ENCODE measurements at places on chromosomes 4 and X.
A peak's percentile ranks its signal among the peaks of the same experiment; 100 is the strongest.

GRCh38 chr4:87851332-87851731 is 18.6 kb downstream of the MEPE start:
- DNase-seq: no peak

DNA sequence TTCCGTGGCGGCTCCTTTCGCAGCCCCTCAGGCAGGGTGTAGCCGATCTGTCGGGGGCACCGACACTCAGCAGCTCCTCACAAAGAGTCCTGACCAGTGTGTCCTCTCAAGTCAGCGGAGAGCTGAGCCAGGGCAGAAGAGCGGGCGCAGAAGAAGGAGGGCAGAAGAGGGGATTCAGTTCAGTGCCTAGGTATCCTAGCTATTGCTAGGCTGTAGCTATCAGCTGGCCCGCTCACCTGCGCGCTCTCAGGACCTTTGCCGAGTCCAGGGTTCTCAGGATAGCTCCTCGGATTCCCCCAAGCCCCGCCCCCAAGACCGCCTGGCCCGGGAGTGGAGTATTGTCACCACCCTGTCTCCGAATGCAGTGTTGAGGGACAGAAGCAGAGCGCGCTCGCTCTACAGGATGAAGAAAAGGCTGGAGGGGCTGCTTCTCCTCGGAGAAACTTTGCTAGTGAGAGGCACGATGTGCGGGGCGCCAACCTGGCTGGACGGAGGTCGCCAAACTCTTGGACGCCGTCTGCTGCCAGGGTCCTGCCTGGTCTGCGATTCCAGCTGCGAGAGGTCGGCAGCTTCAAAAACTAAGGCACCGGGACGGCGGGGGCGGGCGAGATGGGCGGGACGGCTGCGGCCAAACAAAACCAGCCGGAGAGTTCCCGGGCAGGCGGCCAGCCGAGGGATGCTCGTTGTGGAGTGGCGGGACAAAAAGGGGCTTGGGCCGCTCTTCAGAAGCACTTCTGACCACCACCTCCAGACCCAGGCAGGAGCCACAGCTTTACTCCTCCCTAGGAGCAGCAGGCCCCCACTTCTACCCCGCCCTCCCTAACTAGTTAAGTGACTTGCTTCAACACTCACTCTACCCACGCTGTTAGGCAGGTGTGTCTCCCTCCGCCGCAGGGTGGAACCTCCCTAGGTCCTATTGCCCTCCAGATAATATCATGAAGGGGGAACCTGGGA is at the start of gene XKRX:
TSS of gene XKRX (minus strand) at position 258 of the 954 bp plus-strand sequence. CDS start 613 bp downstream, outside the sequence.
- DNase-seq: peak; percentile 52

DNA sequence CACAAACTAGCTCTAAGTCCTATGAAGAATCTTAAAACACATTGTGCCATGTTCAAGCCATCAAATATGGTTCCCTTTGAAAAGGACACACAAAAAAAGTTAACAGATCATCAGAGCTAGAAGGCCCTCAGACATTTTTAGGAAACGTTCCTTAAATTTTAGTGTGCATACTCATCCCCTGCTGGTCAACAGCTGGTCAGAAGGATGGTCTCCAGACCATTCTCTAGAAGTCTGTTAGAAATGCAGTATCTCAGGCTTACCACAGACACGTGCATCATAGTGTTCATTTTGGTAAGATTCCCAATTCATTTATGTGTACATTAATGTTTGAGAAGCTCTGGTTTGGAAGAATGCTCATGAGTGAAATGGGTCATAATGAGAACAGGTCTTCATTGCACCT is 523.1 kb downstream of the INPP4B start:
- DNase-seq: no peak

DNA sequence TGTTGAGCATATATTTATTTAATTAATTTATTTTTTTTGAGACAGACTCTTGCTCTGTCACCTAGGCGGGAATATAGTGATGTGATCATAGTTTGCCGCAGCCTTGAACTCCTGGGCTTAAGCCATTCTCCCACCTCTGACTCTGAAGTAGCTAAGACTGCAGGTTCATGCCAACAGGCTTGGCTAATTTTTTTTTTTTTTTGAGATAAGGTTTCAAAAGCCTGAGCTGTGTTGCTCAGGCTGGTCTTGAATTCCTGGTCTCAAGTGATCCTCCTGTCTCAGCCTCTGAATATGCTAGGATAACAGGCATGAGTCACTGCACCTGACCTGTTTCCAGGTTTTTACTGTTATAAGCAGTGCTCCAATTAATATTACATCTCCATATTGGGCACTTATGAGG is 4.8 kb downstream of the ADD1 start:
- peak; percentile 23 for DNase-seq

DNA sequence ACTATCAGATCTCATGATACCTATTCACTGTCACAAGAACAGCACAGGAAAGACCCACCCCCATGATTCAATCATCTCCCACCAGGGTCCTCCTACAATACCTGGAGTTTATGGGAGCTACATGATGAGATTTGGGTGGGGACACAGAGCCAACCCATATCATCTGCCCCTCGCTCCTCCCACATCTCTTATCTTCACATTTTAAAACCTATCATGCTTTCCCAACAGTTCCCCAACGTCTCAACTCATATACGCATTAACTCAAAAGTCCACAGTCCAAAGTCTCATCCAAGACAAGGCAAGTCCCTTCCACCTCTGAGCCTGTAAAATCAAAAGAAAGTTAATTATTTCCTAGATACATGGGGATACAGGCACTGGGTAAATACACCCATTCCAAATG is 1185.2 kb downstream of the PCDH7 start:
- no peak for DNase-seq

DNA sequence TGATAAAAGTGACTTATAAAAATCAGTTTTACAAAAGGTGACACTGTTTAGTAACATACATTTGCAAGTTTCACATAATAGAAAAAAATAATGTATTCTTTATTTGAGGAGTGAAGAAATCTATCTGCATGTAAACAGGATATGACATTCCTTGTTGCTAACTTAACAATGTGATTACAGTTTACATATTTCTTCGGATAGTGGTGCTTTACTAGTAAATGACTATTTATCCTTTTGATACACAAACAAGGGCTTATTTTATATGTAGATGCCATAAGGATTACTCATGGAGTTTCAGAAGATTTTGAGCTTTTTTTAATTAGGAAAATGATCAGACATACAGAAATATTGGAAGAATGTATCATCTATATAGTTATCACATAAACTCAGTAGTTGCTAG is 126.5 kb downstream of the SLIT2 start:
- DNase-seq: no peak

GRCh38 chr4:124321364-124321763 is 391.2 kb downstream of the ANKRD50 start:
- peak; percentile 18 for DNase-seq

GRCh38 chr4:82905205-82905604 is 4.7 kb downstream of the THAP9 start:
- peak; percentile 21 for DNase-seq

- DNase-seq: no peak
Observed at GRCh38 chr4:123547216-123548165, 150.9 kb downstream of the SPRY1 start.

DNA sequence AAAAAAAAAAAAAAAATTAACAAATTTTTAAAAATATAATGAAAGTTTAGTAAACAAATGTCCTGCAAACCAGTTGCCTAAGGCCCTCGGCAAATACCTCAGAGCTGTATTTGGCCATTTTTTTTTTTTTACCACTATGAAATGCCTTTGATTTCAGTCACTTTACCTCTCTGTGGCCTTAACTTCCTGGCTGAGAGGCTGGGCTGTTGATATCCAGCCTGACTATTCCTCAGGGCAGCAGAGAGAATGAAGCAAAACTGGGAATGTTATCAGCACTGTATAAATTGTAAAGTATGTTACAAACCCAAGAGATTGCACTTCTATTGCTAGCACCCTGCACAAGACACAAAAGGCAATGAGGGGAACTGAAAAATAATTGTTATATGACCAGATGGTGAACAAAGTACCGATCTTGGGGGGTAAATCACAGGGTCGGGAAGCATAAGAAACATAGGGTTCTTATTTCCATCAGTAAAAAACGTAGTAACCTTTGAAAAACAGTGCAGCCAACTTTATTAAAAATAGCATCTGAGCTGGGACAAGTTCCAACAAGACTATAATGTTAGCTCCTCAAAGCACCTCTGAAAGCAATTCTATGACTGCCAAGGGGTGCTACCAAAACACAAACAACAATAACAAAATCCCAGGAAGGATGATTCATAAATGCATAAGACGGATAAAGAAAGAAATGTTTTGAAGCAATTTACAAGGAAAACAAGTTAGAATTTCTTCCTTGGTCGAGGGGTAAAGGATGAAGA is 18.1 kb downstream of the USP46 start:
- DNase-seq: peak; percentile 69

- peak; percentile 58 for DNase-seq
Observed at GRCh38 chr4:111064342-111064993, 441.6 kb upstream of the PITX2 start.

DNA sequence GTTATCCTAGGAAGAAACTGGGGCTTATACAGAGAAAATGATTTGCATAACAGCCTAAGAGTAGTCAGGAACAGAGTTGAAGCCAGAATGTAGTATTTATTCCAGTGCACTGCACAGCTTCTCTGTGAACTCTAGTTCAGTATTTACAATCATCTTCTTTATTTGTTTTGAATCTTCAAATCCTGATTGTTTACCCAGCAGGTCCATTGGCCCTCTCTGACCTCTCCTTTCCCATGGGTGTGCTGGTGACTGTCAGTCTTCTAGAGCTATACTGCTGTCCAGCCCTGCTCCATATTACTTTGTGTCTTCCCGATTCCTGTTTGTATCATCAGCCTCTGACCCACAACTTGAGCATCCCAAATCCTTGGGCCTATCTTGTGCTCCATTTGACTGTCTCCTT is 301.9 kb upstream of the HS3ST1 start:
- no peak for DNase-seq

DNA sequence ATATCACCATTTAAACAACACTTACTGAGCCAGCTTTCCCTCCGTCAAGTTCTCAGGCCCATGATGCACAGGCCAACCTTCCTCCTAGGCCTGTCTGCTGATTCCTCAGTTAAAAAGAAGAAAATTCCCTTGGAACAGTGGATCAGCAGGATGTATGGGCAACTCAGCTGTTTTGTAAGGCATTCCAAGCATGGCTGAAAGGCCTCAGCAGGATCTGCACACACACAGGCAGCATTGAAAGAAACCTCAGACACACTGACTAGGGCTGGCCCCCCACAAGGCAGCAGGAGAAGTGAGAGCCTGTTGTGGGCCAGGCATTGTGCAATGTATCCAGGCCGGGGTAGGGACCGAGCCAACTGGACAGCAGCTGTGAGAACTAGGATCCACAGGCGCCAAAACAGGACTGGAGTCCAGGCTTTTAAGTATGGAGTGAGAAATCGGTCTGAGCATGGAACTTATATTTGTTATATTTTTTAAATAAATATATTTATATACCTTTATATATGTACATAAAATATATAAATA is 171.4 kb downstream of the NWD2 start:
- DNase-seq: peak; percentile 19

GRCh38 chrX:115233497-115234455 is at the start of gene LRCH2:
LRCH2 (minus strand) TSS chrX:115234096; CDS start chrX:115234041, 55 bp downstream.
- peak; percentile 75 for DNase-seq

DNA sequence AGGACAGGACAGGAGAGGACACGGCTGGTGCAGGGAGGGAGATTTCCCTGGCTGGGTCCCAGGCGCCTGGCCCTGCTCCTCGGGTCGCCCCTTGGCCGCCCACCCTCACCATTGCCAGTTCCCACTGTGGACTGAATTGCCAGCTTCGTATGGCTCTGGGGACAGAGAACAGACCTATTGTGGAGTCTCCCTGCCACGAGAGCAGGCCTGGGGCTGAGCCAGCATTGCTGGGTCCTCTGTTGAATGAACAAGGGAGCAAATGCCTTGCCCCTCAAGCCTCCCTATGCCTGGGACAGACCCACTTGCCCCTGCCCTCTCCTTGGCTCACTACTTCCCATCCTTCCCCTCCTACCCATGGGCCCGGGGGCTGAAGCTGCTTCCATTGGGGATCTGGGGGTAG is 4.3 kb downstream of the PLXNA3 start:
- no peak for DNase-seq

- no peak for DNase-seq
Observed at GRCh38 chr4:186598686-186599085, 43.3 kb upstream of the MTNR1A start.

DNA sequence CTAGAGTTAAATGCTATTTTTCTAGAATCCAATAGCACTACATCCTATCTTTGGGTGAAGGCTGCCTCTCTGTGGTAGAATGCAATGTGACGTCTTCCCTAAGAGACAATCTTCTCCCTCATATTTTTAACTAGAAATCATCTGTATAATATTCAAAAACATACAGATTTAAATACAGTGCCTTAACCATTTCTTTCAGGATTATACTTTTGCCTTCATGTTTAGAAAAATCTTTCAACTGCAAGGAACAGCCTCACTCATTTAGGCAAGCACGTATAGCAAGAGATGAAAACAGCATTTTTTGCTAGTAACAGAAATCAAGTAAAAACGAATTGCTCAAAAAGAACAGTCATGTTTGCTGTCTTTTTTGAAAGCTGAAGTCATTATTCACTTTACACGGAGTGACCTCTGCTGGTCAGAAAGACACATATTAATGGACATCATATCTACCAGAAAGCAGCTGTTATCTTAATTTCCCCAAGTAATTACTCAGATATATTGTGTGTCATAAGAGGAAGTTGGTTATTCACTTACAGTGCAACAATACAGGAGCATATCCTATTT is 422.3 kb downstream of the STPG2 start:
- peak; percentile 47 for DNase-seq

DNA sequence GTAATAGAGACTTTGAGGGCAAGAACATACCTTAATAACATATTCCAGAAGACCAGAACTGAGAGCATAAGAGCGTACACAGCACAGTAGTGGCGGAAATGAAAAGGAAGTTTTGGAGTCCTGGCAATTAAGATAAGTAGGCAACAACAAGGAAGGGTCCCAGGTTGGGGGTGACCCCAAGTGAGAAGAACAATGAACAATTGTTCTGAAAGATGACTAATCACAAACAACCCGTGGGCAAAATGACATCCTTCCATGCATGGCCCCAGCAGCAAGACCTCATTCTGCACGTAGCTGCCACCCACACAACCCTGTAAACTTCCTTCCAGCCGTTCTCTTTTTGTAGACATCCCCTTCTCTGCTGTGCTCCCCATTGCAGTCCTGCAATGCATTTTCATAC is 384.4 kb upstream of the PABPC4L start:
- DNase-seq: no peak

- no peak for DNase-seq
Observed at GRCh38 chr4:2246384-2247127, 4.6 kb upstream of the HAUS3 start.

DNA sequence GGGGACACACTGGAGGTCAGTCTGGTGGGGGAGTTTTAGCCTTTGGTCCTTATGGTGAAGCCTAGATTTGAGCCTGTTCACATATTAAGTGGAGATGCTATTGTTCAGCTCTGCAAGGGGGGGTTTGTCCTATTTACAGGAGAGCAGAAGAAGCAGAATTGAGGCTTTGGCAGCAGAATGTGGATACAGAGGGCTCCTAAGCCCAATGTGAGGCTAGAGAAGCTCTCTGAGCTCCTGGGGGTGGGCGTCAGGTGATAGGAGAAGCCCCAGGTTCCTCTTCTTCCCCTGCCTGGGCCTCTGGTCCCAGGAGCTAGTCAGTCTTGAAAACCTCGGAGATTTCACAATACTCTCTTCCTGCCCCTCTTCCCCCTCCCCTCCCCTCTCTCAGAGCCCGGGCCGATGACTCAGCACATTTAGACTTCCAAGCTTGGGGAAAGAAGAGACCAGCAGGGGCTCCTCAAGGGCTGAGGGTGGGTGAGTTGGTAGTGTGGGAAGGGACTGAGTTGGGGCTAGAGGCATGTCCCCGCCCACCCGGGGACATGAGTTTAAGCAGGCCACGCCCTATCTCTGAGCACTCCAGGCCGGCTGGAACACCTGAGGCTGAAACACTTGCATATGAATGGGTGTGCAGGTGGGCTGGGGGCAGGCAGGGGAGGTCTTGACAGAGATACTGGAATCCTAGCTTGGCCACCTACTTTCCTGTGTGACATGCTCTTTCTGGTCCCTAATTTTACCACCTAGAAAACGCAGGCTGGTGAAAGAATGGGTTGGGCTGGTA is 3.4 kb downstream of the TFE3 start:
- peak; percentile 93 for DNase-seq

Measured in astrocyte of the hippocampus (primary cell).